A549 treated with Hydrocortisone at 1 μM for 4 hours (cell line): ENCODE measurements at places on chromosomes 11 and 22. TPM values are rescaled to one million over a fixed set of nuclear protein-coding genes. Genes with fewer than 3 reads are reported as not detected.

The OR51B2 gene
- not detected in 5 replicates for total RNA-seq

The FDX1 gene
- total RNA-seq, result 14.7 to 17.9 TPM (median 17.2 TPM) in 5 replicates

The ROM1 gene
- 3.5 to 4.7 TPM (median 4.4 TPM) in 5 replicates for total RNA-seq

The POTEH gene
- total RNA-seq, result not detected in 5 replicates

The BBS1 gene
- total RNA-seq, result 9.5 to 10.9 TPM (median 9.7 TPM) in 5 replicates

The HOATZ gene
- not detected in 5 replicates for total RNA-seq

The HEPN1 gene
- not detected in 5 replicates for total RNA-seq

The PPFIBP2 gene
- total RNA-seq, result 8.7 to 9.7 TPM (median 9.0 TPM) in 5 replicates

The C11orf16 gene
- total RNA-seq, result not detected in 5 replicates

The CDON gene
- total RNA-seq, result 1.6 to 2.5 TPM (median 2.0 TPM) in 5 replicates

The MUC5B gene
- total RNA-seq, result 2.2 to 3.6 TPM (median 3.0 TPM) in 5 replicates

The PLA2G3 gene
- total RNA-seq, result not detected in 5 replicates

The SEC14L6 gene
- total RNA-seq, result not detected in 5 replicates

The LMNTD2 gene
- total RNA-seq, result 1.9 to 2.8 TPM (median 2.7 TPM) in 5 replicates

The MYEOV gene
- 119 to 123 TPM (median 122 TPM) in 5 replicates for total RNA-seq

The BCO2 gene
- total RNA-seq, result 0.96 to 1.2 TPM (median 1.1 TPM) in 5 replicates

The KIRREL3 gene
- 9.7 to 12.0 TPM (median 10.3 TPM) in 5 replicates for total RNA-seq

The WBP2NL gene
- 0.08 to 0.24 TPM (median 0.10 TPM) in 4 of 5 replicates, not detected in the other for total RNA-seq

The PANX3 gene
- total RNA-seq, result not detected in 5 replicates

The FADS3 gene
- 61.6 to 86.5 TPM (median 77.7 TPM) in 5 replicates for total RNA-seq

The KMT2A gene
- 9.3 to 19.5 TPM (median 12.7 TPM) in 5 replicates for total RNA-seq

The C11orf87 gene
- total RNA-seq, result 0.01 to 0.05 TPM (median 0.01 TPM) in 3 of 5 replicates, not detected in the others

The RBFOX2 gene
- 23.3 to 30.0 TPM (median 27.5 TPM) in 5 replicates for total RNA-seq

The AMPD3 gene
- 6.5 to 8.7 TPM (median 7.5 TPM) in 5 replicates for total RNA-seq

The SYVN1 gene
- total RNA-seq, result 32.6 to 42.1 TPM (median 39.6 TPM) in 5 replicates

The IGSF22 gene
- 0.02 TPM in 1 of 5 replicates, not detected in the others for total RNA-seq

The SAA4 gene
- total RNA-seq, result not detected in 5 replicates

The CCDC87 gene
- 0.40 to 0.64 TPM (median 0.52 TPM) in 5 replicates for total RNA-seq

The OR4P4 gene
- not detected in 5 replicates for total RNA-seq

The NPAS4 gene
- total RNA-seq, result 0.03 to 0.06 TPM in 2 of 5 replicates, not detected in the others

The TSKU gene
- total RNA-seq, result 134 to 145 TPM (median 138 TPM) in 5 replicates

The UPK3A gene
- not detected in 5 replicates for total RNA-seq

The MMP26 gene
- not detected in 5 replicates for total RNA-seq

The FOSL1 gene
- 97.6 to 169 TPM (median 123 TPM) in 5 replicates for total RNA-seq

The KIAA1671 gene
- 9.4 to 14.2 TPM (median 11.0 TPM) in 5 replicates for total RNA-seq

The ACTN3 gene
- total RNA-seq, result 0.06 TPM in 2 of 5 replicates, not detected in the others

The APOL6 gene
- 1.1 to 1.9 TPM (median 1.4 TPM) in 5 replicates for total RNA-seq

The FXYD6 gene
- total RNA-seq, result 0.30 to 0.50 TPM (median 0.39 TPM) in 5 replicates

The DDI1 gene
- not detected in 5 replicates for total RNA-seq

The SULT4A1 gene
- not detected in 5 replicates for total RNA-seq

The ANGPTL5 gene
- 0.06 to 0.14 TPM (median 0.11 TPM) in 4 of 5 replicates, not detected in the other for total RNA-seq

The LRRC32 gene
- 0.17 to 0.23 TPM (median 0.21 TPM) in 5 replicates for total RNA-seq

The LRRC56 gene
- 0.71 to 0.86 TPM (median 0.81 TPM) in 5 replicates for total RNA-seq

The CFAP300 gene
- total RNA-seq, result 5.7 to 7.6 TPM (median 6.4 TPM) in 5 replicates

The CRYBB1 gene
- not detected in 5 replicates for total RNA-seq
